ENCODE measurements at places on chromosomes 3 and 15. TPM values are rescaled to one million over a fixed set of nuclear protein-coding genes. Genes with fewer than 3 reads are reported as not detected.
A peak's percentile ranks its signal among the peaks of the same experiment; 100 is the strongest.

The CPA3 gene
- total RNA-seq, result 1.3 TPM

The RHCG gene
- total RNA-seq, result 0.43 TPM

GRCh38 chr3:32423956-32424557 is 32.4 kb downstream of the CMTM7 start:
- peak; percentile 52 for DNase-seq

DNA sequence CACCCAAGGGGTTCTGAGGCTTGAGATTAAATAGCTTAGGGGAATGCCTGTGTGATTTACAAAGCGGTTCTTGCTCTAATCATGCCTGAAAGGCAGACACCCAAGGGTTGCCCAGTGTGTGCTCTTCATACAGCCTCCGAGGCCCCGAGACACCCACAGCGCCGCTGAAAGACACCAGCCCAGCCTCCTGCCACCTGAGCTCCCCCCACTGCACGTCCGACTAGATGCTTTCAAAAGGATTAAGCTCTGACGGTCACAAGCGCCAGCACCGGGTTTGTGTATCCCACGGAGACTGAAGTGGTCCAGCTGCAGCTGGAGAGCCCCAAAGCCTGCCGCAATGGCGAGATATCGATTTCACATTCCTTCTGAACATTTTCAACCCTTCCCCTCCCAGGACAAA is 50.3 kb downstream of the SPATA12 start:
- DNase-seq, result no peak

Data from right atrium auricular region (tissue), 2 donors.